Fibroblast of the conjunctiva (primary cell): ENCODE measurements at places on chromosomes 6 and 20.
A peak's percentile ranks its signal among the peaks of the same experiment; 100 is the strongest.

GRCh38 chr6:14146506-14147096 is 29.0 kb downstream of the CD83 start:
- no peak for DNase-seq

DNA sequence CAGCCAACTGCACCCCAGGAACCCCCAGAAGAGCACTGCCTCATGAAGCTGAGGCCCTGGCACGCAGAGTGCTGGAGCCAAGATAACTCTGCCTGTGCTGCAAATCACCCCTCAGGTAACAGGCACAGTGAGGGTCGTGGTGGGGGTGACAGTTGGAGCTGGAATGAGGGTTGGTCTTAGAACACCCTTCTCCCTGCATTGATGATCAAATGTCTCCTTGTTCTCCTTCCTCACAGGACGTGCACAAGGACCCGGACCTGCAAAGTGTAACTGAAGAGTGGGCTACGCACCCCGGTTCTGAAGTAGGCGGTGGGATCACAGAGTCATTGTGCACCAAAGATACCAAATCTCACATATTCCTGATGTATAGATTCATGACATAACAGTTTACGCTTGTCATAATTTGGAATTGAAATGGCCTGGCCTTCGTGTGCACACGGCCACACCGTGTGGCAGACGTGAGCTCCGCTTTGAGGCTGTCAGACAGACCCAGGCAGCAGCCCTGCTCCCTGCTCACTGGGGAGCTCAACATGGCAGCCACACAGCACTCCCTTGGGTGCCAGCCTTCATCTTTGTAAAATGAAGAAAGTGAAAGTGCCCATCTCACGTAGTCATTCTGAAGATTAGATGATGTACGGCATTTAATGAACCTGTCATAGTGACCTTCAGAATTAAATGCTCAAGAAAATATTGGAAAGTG is 8.8 kb downstream of the THBS2 start:
- DNase-seq = no peak

DNA sequence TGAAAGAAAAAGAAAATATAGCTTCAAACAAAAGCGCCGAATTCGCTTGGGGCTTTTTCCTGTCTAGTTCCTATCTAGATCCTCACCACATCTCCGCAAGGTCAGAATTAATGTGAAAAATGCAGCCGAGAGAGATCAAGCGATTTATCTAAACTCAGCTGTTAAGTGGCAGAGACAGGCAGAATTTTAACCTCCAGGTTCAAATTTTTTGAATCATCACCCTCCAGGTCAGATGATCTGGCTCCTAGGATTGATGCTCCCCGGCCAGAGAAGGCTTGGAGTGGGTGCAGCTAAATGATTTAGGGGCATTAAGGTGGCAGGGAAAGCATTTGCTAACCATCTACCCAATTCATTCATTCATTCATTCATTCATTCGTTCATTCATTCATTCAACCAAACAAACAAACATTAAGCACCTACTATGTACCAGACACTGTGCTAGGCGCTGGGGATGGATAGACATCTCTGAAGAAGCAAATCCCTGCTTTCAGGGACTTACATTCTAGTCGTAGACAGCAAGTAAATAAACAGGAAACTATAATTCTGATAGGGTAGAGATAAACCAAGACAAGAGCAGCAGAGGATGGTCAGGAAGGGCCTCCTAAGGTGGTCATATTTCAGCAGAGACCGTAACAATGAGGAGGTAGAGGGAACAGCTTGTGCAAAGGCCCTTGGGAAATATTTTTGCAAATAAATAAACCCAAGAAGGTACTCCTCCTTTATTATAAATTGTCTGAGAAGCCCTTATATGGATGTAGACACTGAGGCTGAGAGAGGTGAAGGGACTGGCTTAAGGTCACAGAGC is 672 bp upstream of the UBE2V1 start:
- no peak for DNase-seq

DNA sequence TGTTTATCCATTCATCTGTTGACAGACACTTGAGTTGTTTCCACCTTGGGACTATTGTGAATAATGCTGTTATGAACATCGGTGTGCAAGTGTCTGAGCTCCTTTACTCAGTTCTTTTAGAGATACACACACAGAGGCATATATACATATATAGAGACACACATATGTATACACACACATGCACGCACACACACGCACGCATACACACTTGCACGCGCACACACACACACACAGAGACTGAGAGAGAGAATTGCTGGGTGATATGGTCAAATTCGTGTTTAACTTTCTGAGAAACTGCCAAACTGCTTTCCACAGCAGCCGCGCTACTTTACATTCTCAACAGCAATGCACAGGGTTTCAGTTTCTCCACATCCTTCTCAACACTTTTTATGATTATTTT is 273.3 kb downstream of the FARS2 start:
- no peak for DNase-seq

DNA sequence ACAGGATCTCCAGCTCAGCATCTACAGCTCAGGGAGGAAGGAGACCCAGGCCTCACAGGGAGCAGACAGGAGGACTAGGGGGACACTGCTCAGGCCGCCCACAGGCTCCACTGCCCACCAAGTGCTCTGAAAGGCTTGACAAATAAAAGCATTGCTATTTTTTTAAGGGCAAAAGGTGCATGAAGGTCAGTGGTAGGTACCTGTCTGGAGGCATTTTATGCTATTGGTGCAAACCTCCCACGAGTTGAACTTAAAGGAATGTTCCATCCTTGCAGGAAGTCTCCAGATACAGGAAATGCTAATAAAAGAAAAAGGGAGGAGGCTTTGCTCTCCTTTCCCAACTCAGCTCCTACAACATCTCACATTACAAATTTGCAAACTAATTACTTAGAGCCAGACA is 228.1 kb downstream of the FOXC1 start:
- no peak for DNase-seq

- no peak for DNase-seq
Observed at GRCh38 chr20:49347156-49347555, 69.3 kb upstream of the ZNFX1 start.

DNA sequence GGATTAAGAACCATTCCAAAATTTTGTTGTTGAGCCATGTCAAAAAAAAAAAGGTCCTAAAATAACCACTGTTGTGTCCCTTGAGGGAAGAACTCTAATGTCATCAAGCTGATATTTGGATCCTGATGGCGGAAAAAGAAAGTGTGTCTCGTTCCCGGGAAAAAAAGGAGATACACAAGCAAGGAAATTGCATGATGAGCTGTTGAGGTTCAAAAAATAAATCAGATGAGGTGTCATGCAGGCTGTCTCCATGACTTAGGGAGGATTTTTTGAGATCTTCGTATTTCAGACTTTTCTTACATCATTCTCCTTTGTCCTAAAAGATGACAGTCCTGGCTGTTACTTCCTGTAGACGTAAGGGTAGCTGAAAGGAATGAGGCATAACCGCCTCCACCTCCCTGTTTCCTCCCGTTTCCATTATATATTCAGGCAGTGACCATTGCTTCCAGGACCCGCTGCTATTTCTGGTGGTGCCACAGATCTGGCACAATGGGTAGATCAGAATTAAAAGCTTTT is 117.3 kb upstream of the TNFAIP3 start:
- DNase-seq = no peak

DNA sequence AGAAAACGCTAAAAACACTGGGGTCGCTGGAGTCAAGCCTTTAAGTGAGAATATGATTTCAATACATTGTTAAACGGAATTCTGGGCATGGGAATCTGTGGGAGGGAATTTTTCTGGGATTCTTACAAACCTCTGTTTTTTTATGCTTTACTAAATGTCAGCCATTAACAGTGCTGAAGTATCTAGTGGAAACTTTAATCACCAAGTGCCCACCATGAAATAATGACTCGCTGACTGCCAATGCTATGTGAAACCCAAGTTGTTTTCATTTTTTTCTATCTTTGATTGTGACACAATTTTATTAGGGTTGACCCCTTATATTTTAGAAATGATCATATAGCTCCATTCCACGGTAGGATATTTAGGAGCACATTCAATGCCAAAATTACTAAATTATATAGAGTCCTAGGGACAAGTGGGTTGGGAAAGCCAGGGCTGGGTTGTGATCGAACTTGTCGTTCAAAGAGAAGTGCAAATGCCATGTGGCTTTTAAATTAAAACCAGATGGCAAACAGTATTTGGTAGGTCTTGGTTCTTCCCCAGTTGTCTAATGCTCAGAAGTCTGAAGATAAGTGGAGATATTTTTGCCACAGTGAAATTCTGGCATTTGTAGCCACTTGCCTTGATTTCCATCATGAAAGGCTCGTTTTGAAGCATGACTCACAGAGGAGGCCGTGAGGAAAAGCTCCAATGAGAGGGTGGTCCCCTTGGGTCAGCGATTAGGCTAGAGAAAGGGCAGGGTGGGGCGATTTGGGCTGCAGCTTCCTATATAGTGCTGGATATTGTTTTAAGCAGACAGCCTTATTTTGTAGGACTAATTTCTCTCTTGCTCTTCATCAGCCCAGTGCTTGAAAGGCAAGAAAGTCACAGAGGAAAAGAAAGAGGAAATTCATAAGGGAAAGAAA is 254.4 kb upstream of the JAG1 start:
- no peak for DNase-seq

DNA sequence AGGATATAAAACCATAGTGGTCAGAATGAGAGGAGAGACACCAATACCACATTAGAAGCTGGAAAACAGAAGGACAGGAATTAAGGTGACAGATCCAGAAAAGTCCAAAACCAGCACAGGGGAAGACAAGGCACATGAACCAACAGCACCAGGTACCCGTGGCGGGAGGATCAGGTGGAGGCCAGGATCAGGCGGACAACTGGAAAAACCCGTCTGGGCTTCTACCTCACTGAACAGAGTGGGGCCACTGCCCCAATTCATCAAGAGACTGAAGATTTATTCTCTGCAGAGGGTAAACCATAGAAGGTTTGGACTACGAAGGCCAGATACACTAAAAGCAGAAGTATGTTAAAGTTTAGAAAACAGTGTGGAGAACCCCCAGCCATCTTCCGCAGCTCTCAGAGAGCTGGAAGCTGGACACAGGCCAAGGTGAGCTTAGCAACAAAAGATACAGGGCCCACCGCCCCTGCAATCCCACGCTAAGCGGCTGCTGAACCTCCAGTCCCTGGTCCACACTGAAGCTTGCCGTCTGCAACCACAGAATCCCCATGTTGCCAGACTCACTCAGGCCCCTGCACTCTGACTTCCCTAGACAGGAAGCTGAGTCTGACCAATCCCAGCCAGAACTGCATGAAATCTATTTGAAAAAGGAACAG is 29.9 kb downstream of the ABHD12 start:
- DNase-seq = no peak

GRCh38 chr6:135750081-135750480 is 101.4 kb upstream of the PDE7B start:
- no peak for DNase-seq

- DNase-seq = no peak
Observed at GRCh38 chr6:100892693-100893092, 11.6 kb upstream of the ASCC3 start.

DNA sequence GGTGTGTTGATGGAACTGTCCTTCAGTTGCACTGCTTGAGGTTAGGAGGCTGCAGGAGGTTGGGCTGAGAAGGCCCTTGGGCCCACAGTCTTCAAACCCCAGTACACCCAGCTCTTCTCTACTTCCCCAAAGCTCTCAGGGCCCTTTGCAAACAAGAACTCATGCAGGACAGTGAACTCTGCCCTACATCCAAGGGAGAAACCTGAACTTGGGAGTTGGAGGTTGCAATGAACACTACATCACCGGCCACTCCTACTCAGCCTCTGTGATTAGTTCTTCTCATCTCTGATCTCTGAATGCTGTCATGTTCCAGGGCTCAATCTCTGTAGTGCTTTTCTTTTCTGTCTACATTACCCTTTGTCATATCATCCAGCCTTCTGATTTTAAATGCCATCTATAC is 148.5 kb upstream of the PDE7B start:
- no peak for DNase-seq

DNA sequence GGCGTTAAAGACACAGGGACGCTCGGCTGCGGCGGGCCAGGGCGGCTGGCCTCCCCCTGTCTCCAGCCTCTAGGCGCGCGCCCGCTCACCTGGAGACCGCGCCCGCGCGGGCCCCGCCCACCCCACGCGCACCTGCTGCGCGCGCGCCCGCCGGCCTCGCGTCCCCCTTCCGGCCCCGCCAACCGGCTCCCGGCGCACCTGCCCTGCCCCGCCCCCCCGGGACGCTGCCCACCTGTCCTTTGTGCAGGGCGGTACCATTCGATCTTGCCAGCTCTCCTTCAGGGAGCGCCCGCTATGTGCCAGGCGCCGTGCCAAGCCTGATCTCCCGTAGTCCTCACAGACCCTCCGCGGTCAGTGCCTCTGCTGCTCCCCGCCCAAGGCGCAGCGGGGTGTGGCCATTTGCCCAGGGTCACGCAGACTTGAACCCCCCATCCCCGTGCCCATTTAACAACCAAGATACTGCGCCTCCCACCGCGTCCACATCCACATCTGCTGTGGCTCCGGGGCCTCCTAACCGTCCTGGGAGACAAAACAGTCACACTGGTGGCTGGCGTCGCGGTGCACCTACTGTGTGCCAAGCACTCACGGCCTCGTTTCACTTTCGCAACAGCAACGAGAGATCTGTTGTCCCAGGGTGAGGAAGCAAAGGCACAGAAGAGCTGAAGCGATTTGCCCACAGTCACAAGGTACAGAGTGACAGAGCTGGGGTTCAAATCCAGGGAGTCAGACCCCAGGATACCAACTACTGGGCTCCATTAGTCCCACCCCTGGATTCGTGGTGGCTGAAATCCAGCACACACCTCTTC is 48.1 kb downstream of the NOL4L start:
- DNase-seq = no peak

DNA sequence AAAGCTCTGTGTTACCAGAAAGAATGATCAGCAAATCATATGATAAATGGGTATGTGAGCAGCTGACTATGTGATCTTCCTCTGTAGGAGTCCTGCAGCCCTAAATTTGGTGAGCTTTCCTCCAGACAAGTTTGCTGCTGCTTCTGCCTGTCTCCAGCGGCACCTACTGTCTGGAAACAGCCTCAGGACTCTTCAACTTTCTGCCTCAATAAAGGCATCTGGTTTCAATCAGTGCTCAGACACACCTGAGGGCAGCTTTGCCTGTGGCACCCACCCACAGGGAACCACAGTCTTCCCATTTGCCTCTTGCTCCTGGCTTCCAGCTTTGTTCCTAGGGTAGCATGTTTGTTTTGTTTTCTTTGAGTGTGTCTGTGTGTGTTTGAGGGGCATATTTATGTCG is 727.9 kb upstream of the MAN1A1 start:
- peak; percentile 2 for DNase-seq

- DNase-seq = peak; percentile 85
Observed at GRCh38 chr6:150866147-150866990, 867 bp downstream of the MTHFD1L start.

GRCh38 chr20:37395410-37395797 is 49.5 kb downstream of the SRC start:
- DNase-seq = no peak

- DNase-seq = no peak
Observed at GRCh38 chr6:151022492-151022891, 157.0 kb downstream of the MTHFD1L start.

DNA sequence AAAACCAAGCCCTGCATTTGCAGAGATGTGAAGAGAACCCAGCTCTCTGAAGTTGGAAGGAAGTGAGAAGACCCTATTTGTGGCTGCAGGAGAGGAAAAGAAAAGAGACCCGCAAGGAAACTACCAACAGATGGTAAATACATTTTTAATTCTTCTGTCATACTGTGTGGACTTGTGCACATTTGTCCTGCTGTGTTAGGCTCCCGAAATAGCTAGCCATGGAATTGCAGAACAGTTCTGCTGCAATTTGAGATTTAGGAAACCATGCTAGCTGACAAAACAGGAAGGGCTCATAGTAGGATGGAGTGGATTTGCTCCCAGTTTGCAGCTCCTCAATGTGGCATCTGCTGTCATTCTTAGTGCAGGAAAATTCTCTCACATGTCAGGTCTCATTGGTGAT is 12.1 kb upstream of the ATXN1 start:
- DNase-seq = no peak

- DNase-seq = no peak
Observed at GRCh38 chr20:49523767-49524360, 41.4 kb upstream of the KCNB1 start.
